Hematopoietic multipotent progenitor cell (in vitro differentiated cells): ENCODE measurements at places on chromosomes 1 and 21. TPM values are rescaled to one million over a fixed set of nuclear protein-coding genes. Genes with fewer than 3 reads are reported as not detected.

Gene ESPN
- 0.27 TPM for total RNA-seq

Gene TEX38
- total RNA-seq: not detected

Gene VSIG8
- not detected for total RNA-seq

Gene IL22RA1
- not detected for total RNA-seq
